ENCODE measurements at places on chromosomes 3 and 15.

GRCh38 chr3:150830094-150830681, 67.2 kb upstream of the SIAH2 start:
- DNase-seq: peak; percentile 34

DNA sequence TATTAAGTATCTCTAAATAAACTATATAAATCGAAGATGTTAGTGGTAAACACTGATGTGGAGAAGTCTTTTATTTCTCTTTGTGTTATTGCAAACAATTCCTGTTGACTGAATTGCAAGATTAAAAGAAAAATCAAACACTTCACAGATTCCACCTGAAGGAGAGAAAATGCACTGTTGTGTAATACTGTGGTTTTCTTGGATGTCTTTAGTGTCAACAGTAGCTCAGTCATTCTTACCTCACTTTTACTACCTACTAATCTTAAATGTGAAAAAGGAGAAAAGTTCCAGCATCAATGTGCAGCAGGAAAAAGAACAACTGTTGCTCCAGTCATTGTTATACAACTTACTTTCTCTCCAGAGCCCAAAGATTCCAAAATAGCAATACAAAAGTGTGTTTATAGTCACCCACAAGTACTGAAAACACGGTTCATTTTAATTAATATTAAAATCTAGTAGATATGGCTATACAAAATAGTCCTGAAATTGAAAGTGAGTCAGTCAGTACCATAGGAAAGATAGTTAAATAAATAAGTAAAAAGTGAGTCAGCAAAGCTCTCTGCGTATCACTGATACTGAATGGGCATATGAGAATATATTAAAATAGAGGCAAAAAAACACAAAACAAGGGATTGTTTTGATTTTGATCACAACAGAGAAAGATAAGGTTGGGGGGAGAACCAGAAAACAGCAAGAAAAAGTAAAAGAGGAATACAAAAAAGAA, 90.5 kb upstream of the CSPG5 start:
- no peak for DNase-seq

DNA sequence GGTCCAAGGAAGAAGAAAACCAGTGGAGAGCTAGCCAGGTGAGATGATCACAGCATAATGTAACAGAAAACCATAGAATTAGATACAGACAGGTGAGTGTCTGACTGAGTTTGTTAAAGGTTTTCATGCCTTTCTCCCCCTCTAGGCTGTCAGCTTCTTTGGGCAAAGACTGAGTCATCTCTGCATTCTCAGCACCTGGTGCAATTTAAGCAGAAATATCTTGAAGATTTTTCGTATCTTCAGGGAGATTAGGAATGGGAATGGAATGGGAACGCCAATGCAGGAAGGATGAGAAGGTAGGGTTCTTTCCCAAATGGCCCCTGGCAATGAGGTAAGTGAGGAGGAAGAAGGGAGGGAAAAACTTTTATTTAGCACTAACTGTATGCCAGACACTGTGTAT, 122.0 kb upstream of the SLC7A14 start:
- no peak for DNase-seq

- DNase-seq: no peak
Observed at GRCh38 chr3:140238646-140239314, 303.8 kb downstream of the CLSTN2 start.

DNA sequence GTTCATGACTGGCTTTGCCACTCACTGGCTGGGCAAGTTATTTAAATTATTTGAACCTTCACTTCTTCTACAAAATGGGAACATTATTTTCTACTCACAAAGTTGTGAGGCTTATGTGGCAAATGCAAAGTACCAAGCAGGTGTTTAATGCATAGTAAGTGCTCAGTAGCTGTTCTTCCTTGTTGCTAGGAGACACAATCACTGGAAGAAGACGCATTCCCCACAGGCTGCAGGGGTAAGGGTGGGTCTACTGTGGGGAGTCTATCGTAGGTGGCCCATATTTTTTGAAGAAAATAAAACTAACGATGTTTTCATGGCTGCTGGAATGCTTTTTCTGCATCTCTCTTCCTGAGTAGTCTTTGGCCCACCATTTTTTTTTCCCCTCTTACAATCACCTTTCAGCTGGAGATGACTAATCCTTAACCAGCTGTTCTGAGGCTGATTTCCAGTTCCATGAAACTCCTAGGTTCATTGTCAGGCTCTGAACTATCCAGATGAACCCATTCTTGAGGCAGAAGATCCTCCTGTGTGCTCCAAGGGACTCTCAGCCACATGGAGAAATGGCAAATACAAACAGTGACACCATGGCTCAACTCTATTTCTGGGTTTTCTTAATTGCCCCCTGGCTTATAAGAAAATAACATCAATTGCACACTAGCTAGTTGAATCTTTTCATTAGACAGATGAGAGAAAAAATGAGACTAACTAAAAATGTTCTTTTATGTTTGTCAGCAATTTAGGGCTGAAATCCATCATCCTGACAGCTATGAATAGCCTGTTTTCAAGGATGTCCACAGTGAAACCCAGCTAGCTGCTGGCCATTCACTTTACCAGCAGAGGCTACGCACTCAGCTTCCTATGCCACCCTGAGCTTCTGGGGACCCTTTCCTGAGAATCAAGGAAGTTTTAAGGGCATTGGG, 108.3 kb upstream of the ETV5 start:
- DNase-seq: no peak

DNA sequence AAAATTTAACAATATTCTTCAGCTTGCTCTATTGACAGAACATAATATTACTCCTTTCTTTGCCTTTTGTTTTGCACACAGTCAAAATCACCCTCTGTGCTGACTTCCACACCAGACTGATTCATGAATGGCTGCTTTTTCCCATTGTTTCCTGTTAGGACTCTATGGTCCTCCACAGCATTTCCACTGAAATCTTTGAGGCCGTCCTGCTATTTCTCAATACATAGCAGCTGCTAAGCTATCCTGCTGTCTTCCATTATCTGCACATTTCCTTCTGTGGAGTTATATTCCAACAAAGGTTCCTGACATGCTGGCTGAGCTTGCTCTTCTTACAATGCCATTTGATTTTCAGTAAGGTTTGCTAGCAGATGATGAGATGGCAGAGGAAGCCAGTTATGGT, 153.3 kb downstream of the EPHA3 start:
- no peak for DNase-seq

DNA sequence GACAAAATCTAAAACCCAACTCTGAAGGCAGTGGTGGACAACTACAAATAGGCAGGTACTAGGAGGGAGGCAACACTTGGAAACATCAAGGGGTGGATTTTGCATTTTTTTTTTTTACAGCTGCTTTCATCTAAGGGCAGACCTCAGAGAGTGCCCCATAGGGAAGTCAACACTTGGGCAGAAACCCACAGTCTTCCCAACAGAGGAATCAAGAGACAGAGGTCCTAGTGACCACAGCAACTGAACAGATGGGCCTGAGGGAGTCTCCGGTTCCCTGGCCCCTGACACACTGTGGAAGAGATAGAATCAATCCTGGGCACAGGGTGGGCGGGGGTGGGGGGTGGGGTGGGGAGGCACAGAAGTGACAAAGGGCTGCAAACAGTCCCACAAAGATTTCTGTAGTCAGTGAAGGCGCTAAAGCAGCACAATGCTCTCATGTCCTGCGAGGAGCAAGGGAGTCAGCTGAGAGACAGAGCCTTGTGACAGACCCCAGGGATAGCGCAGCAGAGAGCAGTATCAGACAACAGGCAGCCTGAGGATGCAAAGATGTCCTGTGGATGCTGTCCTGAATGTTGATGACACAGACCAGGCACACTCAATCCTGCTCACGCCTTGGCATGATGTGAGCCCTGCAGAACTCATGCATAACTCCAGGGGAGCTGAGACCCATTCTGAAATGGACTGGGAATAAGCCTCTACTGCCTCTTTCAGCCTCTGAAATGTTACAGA, 6.9 kb upstream of the RFTN1 start:
- DNase-seq: no peak

DNA sequence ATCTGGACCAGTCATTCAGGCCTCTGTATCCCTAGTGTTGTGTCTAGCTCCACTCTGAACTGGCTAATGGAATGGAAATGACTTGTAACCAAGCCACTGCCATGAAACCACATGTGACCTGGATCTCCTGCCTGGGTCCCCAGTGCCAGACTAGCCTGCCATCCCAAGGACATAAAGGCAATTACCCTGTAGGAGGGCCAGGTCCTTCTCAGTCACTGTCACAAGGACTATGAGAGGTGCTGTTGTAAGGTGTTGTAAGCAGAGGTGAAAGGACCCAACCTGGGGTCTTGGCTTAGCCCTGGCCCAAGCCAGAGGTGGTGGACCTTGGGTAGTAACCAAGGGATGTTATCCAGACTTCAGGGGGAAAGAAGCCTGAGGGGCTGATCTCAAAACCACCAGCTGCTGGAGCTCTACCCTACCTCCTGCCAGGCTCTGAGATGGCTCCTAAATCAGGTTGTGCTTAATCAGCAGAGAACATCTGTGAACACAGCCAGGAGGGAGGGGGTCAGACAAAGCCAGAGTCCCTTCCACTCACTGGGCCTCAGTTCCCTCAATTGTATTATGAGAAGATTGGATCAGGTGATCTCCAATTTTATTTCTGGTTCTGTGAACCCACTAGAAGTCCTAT, 15.7 kb upstream of the KLHL24 start:
- no peak for DNase-seq

DNA sequence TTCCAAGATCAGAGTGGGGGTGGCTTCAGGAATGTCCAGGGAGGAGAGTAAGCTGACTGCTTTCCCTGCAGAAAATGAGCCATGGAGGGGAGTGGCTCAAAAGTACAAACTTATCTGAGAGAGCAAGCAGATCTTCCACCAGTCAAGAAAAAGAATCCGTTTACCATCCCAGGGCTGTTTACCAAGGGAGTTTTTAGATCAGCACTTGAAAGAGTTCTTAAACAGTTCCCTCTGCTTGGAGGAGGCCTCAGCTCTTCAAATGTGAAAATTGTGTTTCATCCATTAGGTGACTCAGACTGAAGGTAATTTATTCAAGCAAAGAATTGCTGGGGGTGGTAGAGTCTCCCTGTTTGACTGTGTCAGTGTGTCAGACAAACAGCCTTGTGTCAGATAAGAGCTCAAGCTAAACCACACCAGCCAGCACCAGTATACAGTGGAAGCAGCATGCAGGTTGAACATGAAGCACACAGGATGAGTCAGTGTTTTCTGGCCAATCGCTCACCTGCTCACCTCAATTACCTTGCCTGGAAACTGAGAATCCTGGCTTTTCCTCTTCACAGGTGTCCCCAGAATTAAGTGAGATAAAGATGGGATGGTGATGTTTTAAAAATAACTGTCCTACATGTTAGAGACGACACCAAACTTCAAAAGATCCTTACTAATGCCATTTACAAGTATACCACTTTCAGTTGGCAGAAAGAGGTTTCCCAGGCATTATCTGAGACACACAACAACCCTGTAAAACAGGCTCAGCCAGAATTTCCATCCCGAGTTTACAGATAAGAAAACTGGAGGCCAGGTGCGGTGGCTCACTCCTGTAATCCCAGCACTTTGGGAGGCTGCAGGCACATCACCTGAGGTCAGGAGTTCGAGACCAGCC, 21.7 kb downstream of the SH3BP5 start:
- peak; percentile 79 for DNase-seq

GRCh38 chr3:177405191-177405672, 207.9 kb upstream of the TBL1XR1 start:
- no peak for DNase-seq

DNA sequence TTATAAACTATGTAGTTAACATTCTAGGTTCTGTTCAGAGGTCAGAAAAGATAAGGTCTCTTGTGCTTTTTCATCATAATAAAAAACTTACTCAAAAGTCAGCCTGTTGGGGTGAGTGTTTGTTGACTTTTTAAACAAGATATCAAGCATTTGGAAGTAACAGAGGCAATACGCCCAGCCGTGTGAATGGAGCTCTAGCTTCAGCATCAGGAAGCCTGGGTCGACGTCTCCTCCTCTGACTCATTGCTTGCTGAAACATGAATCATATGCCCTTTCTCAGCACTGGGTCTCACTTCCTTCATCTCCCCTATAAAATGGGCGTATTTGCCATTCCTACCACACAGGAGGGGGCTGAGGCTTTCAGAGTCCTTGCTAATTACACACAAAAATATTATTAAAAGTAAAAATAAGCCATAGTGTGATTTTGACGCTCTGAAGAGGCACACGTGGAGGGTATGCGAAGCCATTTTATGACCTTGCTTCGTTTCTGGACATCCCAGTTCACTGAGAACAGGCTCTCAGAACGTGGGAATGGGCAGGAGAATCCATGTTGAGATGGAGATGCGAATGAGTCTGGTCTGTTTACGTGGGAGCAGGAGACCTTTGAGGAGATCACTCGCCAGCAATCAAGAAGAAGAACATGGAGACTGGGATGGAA, 220.8 kb upstream of the TPRG1 start:
- no peak for DNase-seq

Measured in GM13977 (cell line).